Activated CD4-positive, alpha-beta T cell treated with anti-CD3 and anti-CD28 coated beads for 1 hour (primary cell): ENCODE measurements at places on chromosomes 4 and X.

- DNase-seq = no peak
These were observed 2.4 kb upstream of the AFF2 start for GRCh38 chrX:148498067-148498466.

DNA sequence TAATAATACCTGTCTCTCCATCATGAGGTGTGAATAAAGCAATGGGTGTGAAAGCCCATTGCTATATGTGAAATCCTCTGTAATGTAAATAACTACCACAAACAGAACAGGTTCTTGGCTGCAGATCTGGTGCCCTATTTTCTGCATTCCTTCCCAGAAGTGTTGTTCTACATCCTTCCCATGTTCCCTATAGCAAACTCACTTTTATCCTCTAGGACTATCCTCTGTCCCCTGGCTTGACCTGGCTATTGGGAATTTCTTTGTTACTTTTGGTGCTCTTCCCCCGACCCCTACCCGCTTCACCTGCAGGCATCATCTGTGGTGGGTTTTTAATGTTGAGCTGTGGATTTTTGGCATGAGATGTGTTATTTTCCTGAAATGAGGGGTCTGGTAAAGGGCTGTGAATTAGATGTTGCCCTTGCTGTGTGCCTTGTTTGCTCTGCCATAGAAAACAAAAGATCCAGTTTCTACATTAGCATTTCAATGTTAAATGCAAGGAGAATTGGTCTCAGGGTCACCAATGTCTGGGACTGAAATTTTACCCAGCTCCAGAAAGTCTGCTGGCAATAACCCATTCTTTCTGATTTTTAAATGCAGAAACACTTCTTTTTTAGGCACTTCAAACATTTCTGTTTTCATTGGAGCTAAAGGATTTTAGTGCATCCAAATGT, 13.6 kb upstream of the FREM3 start:
- no peak for DNase-seq

GRCh38 chr4:160251522-160252170, 1148.8 kb downstream of the RAPGEF2 start:
- no peak for DNase-seq

DNA sequence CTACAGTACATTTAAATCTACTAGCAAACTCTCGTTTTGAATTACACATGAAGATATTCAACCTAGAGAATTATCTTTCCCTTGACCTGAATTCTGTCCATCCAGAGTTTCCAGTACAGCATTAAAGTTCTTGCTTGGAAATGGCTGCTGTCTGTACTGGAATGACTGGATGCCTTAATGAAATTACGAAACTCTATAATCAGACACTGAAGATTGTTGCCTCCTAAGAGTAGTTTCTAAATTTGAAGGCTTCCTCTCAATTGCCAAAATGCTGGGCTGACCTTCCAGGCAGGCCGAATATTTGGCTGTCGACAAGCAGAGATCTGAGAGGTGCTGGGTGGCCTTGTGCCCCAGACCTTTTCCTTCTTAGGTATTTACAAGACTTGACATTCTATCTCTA, 215.1 kb upstream of the GPC4 start:
- DNase-seq = no peak

DNA sequence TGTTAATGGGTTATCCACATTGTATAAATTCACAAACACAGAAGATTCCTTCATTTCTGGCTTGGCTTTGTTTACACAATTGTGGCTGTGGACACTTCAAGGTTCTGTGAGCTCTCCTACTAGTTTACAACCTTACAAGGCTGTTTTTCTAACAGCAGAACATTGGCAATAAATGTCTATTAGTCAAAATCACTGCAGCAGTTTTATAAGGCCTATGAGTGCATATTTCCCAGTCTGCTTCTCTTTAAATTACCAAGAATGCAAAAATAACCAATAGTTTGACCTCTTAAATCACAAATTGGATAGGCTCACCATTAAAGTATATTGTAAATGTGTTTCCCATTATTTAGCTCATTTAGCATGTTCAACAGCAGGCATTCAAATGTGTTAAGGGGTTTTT, 239.2 kb downstream of the DKK2 start:
- no peak for DNase-seq

GRCh38 chr4:146073517-146073916, 102.0 kb upstream of the LSM6 start:
- no peak for DNase-seq

GRCh38 chrX:151227627-151228026, 51.2 kb downstream of the GPR50 start:
- no peak for DNase-seq

DNA sequence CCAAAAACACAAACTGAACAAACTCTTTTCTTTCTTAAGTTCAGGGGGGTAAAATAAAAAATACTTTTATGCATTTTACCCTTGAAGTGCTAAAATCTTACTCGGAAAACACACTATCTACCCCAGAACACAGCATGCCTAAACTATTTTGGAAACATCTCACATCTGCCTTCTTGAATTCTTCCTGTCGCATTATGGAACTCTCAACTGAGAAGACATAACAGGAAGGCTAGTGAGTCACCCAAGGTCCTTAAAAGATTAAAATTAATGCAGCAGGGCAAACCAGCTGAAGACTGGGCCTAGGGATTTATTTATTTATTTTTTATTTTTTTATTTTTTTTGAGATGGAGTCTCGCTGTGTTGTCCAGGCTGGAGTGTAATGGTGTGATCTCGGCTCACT, 208.2 kb downstream of the APBB2 start:
- no peak for DNase-seq

DNA sequence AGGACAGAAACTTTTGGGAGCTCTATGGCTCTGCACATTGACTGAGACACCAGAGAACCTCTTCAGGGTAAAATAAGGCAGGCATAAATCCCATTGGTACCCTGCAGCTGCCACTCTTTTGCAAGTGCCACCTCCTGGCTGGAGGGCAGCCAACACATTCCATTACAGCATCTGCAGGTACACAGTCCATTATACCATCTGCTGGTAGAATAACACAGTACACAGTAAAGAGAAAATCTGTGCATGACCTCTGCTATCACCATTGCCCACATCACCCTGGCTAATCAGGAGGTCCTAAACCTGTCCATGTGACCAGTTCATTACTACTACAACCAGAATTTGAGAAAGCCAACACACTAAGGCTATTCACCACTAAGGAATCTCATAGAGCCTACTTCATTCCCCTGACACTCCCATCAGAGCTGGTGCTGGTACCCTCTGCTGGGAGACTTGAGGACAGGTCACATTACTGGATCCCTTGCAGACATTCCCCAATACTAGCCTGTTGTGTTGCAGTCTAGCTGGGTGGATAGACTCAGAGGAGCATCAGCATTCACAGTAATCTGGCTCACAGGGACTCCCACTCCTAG, 176.2 kb upstream of the TACR3 start:
- DNase-seq = no peak

DNA sequence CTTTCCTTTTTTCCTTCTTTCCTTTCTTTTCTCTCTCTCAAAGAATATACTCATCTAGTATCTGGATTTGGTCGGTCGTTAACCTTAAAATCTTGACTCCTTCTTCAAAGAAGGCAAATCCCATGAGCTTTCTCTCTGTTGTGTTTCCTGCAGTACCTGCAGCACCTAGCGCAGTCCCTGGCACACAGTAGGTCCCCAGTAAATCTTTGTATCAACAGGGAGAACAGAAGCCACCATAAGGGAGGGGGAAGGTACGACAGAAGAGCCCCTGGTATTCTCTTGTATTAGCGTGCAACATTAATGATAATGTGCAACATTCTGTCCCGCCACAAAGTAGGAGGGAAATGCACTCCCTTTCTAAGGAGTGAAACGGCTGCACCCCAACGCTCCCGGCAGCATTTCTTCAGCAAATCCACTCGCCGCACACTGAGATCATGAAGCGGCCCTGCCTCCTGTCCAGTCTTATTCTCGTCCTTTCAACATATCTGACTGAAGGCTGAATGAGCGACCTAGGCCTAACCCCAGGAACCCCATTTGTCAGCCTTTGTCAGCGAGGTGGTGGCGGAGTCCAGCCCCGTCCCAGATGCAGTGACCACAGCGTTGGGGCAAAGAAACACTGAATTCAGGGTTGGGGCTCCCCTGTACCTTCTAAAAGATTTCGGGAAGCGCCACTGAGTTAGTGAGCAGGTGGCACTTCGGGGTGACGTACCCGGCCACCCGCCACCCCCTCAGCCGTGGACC, 133.7 kb downstream of the AMELX start:
- no peak for DNase-seq

GRCh38 chrX:39805022-39805421, 292.7 kb downstream of the BCOR start:
- no peak for DNase-seq

DNA sequence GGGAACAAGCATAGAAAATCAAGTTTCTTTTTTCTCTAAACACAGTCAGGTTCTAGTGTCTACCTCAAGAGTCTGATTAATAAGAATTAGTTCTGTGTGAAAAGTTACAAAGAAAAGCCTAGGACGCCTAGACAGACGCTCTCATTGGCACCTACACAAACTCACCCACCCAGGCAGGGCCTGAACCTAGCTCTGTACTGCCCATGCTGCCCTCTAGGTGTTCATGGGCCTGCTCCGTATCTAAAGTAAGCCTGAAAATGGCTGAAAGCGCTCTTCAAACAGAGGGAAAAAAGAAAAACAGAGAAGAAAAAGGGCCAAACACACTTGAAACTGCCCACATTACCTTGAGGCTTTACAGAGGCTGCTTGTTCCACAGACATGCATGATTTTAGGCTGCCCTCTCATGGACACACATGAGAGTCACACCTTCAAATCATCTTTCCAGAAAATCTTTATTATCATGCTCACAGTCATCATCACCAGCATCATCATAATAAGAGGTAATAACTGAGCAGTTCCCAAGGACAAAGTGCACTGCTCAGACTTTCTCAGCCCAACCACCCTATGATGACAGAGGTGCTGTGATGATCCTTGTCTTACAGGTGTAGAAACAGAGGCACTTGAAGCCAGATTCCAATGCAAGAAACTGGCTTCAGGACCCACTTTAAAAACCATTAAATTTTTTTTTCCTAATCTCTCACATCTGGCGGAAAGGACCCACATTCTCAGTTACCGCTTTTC, 49.6 kb downstream of the MAP7D2 start:
- DNase-seq = no peak

DNA sequence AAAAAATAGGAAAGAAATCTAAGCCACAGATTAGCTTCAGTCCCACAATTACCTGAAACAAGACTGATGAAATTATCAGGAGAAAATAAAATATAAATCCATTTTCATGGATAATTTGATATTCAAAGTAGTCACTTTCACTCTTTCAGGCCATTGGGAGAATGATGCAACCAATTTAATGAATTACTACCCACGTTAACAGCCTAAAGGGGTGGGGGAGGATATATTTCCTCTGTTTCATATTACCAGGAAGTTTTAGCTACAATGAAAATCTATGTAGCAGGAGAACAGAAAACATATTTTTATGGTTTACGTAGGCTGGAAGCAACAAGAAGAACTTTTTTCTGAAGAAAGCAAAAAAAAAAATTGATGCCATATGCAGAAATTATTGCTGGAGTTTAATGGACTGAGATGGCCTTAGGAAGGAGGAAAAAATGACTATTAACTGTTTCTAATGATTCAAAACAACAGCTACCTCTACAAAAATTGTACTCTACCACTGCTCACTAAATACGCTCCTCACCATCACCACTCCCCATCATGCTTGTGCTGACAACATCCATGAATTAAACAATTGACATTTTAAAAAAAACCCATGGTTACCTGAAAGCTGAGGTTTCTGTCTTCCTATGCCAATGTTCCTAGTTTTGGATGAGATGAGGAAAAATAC, 100.9 kb downstream of the CXXC4 start:
- no peak for DNase-seq

- no peak for DNase-seq
These were observed 153.6 kb downstream of the AFAP1 start for GRCh38 chr4:7786040-7786439.

DNA sequence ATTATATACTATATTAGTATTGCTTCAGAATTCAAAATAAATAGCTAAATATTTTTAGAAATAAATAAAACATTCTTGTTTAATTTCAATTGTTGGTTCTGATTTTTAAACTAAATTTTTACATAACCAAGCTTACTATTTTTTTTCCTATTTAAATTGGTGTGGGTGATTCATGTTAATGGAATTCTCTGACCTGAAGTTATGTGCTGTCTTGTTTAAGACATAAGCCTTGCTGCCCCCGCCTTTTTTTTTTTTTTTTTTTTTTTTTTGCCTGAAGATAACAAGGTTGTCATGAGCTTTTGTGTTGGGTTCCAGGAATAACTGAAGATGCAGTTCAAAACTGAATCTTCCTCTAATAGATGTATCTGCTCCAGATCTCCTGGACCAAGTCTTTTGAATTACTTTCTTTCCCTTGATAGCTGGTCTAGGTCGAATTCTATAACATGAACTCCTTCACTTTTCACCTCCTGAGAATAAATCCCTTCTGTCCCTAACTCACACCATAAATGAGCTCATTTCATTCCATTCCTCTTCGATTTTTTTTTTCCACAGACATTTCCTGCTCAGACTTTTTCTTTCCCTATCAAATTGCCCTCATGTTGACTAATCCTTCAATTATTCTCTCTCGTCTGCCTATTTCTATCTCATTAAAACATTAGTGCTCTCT, 261.5 kb upstream of the FTHL17 start:
- DNase-seq = no peak

DNA sequence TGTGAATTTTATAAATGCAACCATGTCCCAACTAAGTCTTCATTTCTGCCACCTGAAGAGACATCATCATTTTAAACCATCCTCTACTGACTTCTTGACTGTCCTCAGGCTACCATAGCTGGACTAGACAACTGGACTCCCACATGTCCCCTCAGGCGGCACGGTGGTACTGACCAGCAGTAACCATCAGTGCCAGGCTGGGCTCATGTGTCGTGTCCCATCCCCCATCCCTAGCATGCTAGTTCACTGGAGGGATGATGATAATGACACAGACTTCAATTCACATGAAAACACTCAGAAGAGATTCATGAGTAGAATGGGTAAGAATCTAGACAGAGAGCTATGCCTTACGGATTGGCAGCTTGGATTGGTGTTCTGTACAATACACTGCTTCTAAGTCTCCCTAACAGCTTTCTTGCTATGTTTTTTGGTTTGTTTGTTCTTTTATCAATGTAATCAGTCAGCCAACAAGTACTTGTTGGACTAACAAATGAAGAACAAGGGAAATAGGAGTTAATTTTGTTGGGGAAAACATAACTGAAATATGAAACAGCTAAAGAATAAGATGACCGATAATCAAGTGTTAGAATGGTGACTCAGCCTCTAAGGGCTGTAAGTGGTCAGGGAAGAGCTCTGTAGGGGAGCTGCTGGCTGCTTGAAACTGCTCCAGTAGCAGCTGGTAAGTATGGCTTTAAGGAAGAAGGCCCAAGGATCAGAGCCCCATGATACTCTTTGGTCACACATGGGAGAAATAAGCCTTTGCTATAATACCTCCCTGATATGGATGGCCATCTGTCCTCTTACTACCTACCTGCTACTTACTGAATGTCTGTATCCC, 10.3 kb downstream of the ZDHHC9 start:
- DNase-seq = no peak
